ENCODE measurements at places on chromosomes 16 and 17.

DNA sequence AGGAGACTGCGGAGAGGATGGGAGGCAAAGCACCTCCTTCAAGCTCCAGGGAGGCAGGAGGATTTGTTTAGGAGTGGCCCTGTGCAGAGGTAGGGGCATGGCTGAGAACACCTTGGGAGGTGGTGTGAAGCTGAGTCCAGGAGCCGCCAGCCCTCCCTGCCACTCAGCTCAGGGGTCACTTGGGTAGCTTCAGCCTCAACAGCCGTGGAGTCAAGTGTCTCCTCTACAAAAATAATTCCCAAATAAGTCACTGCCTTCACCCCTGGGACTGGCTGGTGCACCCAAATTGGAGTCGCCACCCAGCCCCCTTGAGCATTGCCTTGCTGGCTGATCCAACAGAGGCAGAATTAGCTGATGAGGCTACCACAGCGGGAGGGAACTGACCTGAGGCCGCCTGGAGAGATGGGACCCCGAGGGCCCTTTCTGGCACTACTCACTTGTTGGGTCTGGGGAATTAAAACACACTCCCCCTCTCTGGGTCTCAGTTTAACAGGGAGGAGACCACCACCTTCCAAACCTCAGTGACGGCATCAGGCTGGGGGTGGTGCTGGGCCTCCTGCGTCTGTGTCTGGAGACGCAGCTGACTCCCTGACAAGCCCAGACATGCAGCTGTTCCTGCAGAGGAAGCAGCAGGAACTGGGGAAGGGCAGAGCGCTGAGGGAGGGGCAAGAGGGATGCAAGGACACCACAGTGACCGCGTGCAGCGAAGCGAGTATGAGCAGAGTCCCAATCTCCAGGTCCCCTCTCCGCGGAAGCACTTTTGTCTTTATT is 87.9 kb upstream of the TOB1 start:
- DNase-seq = no peak

DNA sequence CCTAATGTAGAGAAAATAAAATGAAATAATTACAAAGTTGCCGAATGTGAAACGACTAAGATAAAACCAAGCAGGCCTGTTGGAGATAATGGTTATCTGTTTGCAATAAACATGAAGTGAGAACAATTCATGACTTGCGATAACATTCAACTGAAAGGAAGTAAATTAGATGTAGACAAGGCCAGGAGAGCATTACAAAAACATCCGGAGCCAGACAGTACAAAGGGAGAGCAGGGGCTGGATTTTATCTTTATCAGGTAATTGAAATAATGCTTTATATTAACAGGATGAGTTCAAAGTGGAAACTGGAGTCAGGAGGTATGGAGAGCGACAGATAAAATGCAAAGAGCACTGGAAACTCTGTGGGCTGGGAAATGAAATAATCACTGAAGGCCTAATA is 265.6 kb upstream of the GOT2 start:
- no peak for DNase-seq

- DNase-seq = no peak
These were observed 36.8 kb upstream of the CDYL2 start for GRCh38 chr16:80841231-80841630.

DNA sequence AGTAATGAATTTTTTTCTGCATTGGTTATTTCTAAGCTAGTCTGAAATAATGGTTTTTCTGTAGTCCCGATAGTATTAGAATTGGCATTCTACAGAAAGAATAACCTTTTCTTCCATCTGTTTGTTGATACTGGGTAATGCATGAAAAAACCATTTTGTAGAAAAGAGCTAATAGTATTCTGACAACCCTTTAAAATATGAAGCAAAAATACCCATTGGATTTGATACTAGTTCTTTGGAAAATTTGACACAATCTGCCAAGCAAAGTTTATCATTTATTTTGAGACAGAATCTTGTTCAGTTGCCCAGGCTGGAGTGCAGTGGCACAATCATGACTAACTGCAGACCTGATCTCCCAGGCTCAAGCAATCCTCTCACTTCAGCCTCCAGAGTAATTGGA is 366.8 kb upstream of the MON1B start:
- DNase-seq = no peak

All from hematopoietic multipotent progenitor cell treated with erythropoietin and hydrocortisone succinate and interleukin-3 and kit ligand, for 15 days (in vitro differentiated cells).